ENCODE measurements at places on chromosomes 1 and 21.

GRCh38 chr1:232301246-232301645 lies 328.7 kb downstream of the SIPA1L2 start:
- DNase-seq, result no peak

GRCh38 chr1:13556224-13556764 lies 27.3 kb upstream of the PDPN start:
- DNase-seq, result no peak

GRCh38 chr1:146031476-146031875 lies 9.9 kb upstream of the HJV start:
- DNase-seq, result no peak

DNA sequence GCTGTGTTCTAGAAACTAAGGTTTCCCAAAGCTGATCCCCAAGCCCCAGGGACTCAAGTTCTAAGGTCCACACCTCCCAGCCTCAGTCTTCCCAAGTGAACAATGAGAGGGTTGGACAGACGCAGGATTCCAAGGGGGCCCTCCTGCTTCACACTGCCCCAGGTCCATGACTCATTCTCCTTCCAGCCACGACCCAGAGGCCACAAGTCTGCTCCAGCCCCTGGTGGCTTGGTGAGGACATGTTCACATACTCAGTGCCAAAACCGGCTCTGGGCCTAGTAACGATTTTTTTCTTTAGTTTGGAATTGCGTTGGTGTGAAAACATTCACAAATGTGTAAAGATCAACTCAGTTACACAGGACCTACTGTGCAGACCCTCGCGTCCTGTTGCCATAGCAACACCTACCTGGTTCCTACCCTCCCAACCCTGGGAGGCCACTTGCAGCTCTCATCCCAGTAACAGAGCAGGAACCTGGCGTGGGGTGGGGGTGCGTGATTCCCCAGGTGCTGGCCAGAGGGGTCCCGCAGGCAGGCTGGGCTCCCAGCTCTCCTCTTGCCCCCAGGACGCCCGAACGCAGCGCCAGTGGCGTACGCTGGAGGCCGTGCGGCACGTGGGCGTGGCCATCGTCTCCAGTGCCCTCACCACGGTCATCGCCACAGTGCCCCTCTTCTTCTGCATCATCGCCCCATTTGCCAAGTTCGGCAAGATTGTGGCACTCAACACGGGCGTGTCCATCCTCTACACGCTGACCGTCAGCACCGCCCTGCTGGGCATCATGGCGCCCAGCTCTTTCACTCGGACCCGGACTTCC lies 57.0 kb downstream of the DISP3 start:
- no peak for DNase-seq

DNA sequence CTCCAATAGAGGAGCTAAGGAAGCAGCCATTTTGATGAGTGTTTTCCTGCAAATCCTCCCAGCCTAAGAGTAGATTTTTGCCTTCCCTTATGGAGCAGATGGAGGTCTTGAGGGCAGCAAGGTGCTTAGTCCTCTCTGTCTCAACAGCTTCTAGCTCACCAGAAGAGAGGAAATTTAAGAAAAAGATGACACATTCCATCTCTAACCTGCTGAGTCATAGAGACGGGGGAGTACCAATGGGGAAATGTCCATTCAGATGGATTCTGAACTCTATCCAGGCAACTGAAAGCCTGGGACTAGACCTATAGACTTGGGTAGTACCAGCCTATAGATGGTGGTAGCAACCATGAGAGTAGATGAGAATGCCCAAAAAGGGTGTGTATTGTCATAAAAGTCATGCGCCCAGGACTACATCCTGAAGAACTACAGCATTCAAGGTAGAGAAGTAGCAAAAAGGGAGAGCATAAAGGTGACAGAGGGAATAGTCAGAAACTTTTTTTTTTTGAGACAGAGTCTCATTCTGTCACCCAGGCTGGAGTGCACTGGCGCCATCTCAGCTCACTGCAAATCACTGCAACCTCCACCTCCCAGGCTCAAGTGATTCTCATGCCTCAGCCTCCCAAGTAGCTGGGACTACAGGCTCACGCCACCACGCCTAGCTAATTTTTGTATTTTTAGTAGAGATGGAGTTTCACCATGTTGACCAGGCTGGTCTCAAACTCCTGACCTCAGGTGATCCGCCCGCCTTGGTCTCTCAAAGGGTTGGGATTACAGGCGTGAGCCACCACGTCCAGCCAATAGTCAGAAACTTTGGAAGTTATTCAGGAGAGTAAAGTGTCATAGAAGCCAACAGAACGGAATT lies 10.7 kb upstream of the ELOA start:
- DNase-seq, result no peak

DNA sequence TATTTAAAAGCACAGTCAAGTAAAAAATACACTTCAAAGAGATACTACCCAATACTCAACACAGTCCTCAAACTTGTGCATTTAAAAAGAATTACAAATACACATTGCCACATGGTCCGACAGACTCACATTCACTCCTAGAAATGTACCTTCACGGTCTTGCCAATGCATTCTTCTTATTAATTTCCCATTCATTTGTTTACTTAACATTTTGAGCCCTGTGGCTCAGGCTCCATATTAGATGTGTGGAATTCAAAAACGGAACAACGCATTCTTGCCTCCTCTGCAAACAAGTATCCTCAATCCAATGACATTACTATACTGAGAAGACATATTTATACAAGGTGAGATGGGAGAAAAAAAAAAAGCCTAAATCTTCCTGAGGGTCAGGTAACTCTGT lies 2.5 kb upstream of the DUSP23 start:
- DNase-seq, result no peak

DNA sequence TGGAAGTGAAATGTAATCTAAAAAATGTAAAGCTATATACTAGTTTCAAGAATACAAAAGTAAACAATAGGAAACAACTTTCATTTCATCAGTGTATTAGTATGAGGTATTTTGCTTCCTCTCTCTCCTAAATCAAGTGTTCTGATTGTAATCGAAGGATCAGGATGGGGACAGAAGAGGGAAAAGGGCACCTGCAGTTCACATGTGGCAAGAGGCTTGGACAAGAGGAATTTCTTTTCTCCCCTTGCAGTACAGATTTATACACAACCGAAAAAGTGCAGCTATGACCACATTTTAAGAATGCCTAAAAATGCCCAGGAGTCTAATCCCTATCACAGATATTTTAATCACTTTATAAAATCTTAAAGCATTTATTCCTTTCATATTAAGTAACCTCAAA lies 63.7 kb downstream of the NRIP1 start:
- no peak for DNase-seq

GRCh38 chr1:84297546-84298244 lies 3.8 kb upstream of the SAMD13 start:
- DNase-seq, result no peak

Data from cortex of kidney (tissue), 1 donor.